ENCODE measurements at places on chromosomes 1 and 21.

DNA sequence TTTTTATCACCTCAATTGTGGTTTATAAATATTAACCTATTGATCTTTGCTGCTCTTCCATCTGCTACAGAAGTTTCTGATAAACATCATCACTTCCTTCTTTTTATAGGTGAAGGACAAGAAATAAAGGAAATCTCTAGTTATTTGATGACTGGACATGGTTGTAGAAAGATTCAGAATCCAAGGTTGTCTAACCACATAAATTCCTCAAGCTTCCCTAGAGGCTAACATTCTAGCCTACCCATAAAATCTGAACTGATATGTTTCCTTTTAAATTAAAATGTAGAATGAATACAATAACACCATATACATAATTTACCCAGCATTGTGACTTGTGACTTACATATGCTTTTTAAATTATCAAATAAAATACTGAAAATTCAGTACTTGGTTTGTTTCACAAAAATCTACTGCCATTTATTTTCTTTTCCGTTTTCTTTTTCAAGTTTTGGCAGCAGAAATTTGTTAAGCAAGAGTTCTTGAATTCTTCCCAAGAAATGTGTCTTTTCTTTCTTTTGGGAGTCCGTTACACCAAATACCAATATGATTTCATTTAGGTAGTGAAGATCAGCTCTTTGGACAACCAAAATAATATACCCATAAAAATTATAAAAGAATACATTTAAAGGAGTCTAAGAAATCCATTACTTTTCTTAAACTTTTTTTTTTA lies 513.2 kb upstream of the ADGRL2 start:
- DNase-seq, result no peak

DNA sequence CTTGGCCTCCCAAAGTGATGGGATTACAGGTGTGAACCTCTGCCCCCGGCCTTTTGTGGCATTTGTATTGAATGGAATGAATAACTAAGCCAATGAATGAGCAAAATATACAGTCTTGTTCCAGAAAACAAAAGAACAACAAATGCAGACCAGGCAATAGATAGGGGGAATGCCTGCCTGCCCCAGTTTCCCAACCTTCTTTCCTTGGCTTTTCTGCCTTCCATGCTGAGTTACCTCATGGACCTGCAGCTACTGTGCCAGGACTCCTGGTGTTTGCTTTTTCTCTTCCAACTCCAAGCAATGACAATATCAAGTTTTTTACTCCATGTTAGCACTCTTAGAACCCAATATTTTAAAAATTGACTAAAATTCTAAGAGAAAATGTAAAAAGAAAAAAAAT lies 58.6 kb upstream of the BACH1 start:
- no peak for DNase-seq

GRCh38 chr1:170377440-170377839 lies 154.5 kb upstream of the GORAB start:
- DNase-seq, result no peak

GRCh38 chr1:219664310-219665029 lies 51.6 kb upstream of the ZC3H11B start:
- no peak for DNase-seq

DNA sequence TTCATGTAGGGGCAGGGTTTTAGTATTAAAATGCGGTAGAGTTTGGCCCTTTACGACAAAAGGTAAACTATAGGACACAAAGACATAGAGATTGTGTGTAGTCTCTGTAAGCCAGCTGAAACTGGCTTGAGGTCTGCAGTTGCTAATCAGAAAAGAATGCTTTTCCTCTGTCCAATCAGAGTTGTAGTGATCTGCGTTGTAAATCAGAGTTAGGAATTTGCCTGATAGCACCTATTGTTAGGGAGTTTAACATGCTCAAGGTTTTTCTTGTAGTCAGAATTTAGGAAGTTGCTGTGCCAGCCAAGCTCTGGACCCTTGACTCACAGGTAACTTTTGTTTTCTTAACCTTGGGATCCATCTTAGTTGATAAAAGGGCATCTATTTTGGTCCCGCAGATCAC lies 61.2 kb upstream of the VTCN1 start:
- DNase-seq, result no peak

DNA sequence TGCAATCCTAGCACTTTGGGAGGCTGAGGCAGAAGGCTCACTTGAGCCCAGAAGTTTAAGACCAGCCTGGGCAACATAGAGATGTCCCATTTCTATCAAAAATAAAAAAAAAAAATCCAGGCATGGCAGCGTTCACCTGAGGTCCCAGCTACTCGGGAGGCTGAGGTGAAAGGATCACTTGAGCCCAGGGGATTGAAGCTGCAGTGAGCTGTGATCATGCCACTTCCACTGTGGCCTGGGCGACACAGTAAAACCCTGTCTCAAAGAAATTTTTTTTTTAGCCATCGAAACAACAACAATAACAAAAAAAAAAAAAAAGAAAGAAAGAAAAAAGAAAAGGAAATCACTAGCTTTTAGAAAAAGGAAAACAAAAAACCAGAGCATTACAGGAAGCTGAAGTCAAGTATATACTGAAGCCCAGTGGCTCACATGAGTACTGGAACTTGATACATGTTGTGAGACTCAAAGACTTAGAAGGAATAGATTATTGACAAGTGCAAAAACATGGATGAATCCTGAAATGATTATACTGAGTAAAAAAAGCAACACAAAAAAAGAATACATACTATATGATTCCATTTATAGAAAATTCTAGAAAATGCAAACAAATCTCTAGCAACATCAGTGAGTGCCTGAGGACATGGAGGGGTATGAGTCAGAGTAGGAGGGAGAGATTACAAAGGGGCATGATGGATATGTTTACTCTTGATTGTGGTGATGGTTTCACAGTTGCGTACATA lies 6.1 kb upstream of the RABGAP1L start:
- DNase-seq, result no peak

GRCh38 chr1:20149601-20150325 lies 10.6 kb downstream of the PLA2G2F start:
- DNase-seq, result no peak

GRCh38 chr1:108611984-108612383 lies 48.9 kb downstream of the HENMT1 start:
- DNase-seq, result no peak

- no peak for DNase-seq
Observed at GRCh38 chr1:154871374-154871773, 1.3 kb upstream of the KCNN3 start.

DNA sequence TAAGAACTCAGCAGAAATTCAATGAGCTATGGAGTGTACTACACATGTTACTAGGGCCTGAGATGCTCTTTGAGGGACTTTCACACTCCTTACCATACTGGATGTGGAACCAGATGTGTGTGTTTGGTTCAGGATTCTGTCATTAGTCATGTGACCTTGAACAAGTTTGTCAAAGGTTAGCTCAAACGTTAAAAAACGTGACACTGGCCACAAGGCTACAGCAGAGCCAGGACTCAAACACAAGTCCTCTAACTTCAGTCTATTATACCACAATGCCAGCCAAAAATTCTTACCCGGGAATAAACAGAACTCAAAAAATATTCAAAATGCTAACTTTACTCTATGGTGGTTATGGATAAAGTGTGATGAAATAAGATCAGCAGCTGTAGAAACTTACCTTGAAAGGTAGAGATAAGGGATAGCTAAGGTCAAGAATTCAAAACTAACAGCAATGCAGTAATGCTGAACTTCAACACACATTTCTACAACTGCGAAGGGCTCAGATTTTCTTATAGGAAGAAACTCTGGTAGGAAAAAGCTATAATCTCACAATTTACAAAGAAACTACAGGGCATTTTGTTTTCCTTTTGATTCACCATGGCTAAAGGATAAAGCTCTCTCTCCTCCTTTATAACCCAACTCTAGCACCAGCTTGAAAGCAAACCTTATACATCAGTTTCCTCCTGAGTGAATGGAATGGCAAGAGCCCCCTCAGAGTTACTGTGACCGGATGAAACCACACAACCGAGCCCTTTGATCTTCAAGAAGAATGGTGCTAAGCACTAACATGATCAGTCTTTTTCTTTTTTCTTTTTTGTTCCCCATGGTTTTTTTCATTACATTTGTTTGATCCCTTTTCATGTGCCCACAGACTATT lies 233.9 kb downstream of the SLC45A1 start:
- DNase-seq, result no peak

- DNase-seq, result no peak
Observed at GRCh38 chr1:204465546-204466415, 28.8 kb downstream of the PIK3C2B start.

- no peak for DNase-seq
Observed at GRCh38 chr1:88552226-88552625, 131.8 kb upstream of the PKN2 start.

- no peak for DNase-seq
Observed at GRCh38 chr1:104592926-104593325, 843.2 kb downstream of the AMY1C start.

- DNase-seq, result peak; percentile 4
Observed at GRCh38 chr1:245748646-245749045, 593.9 kb downstream of the KIF26B start.

DNA sequence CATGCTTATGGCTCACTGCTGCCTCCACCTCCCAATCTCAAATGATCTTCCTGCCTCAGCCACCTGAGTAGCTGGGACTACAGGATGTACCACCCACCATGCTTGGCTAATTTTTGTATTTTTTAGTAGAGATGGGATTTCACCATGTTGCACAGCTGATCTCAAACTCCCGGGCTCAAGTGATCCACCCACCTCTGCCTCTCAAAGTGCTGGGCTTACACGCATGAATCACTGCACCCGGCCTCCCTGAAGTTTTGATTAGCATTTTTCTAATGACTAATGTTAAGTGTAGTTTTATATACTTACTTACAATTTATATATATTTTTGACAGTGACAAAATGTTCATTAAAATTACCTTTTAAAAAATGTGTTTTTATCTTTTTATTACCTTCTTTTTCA lies 41.1 kb downstream of the ZNF678 start:
- DNase-seq, result no peak

GRCh38 chr1:52413410-52413989 lies 9.1 kb downstream of the PRPF38A start:
- no peak for DNase-seq

- DNase-seq, result no peak
Observed at GRCh38 chr1:230877924-230878590, 9.7 kb upstream of the C1orf198 start.

DNA sequence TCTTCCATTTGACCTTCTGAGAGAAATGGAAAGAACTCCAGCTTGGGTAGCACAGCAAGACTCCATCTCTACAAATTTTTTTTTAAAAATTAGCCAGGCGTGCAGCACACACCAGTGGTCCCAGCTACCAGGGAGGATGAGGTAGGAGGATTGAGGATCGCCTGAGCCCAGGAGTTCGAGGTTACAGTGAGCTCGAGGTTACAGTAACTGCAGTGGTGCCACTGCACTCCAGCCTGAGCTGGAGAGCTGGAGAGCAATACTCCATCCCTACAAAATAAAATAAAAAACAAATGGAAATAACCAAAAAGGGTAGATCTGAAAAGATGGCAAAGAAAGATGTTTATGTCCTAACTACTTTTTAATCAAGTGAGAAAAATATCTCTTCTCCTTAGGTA lies 14.5 kb downstream of the POGZ start:
- no peak for DNase-seq

GRCh38 chr1:156741481-156741983 lies 644 bp upstream of the MRPL24 start:
- DNase-seq, result no peak

- DNase-seq, result no peak
Observed at GRCh38 chr1:155196893-155197638, 10.6 kb downstream of the THBS3 start.

DNA sequence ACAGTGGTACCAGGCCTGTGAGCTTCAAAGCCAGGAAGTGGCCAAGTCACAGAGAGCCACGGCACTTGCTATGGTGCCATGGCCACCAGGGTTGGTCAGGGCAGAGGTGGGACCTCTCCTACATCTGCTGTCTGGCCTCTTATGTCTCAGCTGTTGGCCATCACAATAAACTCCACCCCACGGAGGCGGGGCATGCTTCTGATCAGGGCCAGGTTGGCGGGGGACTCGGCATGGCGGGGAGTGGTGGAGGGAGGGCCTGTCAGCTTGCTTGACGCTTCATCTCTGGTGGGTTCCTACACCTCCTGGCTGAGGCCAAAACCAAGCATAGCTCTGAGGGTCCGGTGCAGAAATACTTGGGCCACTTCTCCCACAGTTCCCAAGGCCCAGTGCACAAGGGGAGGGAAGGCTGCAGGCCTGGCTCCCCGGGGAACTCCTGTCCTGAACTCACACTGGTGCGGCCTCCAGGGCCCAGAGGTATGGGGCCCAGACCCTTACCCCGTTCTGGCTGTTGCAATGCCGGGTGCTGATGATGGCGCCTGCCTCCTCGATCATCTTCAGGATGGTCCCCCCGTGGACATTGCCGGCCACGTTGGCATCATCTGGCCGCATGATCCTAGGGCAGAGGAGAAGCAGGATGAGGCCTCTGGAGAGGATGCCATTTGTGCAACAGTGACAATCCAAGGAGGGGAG lies 44.2 kb downstream of the ACOT7 start:
- no peak for DNase-seq

- no peak for DNase-seq
Observed at GRCh38 chr1:30305519-30305918, 417.9 kb downstream of the MATN1 start.

- no peak for DNase-seq
Observed at GRCh38 chr21:35381743-35382310, 332.7 kb upstream of the RUNX1 start.

GRCh38 chr1:190250368-190250767 lies 227.3 kb downstream of the BRINP3 start:
- DNase-seq, result no peak

DNA sequence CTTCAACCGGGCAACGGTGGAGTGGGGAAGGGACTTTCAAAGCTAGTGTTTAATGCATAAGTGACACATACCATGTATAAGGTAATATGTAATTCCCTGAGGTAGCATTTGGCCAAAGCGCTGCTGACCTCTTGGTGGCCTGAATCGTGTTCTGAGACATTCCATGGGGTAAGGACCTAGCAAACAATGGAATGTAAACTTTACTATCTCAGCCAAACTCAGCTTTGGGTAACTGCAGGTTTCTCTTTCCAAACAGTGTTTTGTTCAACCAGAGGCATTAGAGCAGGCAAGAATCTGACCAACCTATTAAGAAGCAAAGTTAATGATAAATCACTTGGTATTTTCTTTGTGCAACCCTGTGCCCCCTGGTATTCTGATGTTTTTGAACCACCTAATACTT lies 22.0 kb downstream of the TGFB2 start:
- no peak for DNase-seq

GRCh38 chr1:207873055-207873890 lies 37.7 kb downstream of the CD34 start:
- DNase-seq, result no peak

Measured in AG20443 (cell line).